ENCODE measurements at places on chromosomes 1 and 21. TPM values are rescaled to one million over a fixed set of nuclear protein-coding genes. Genes with fewer than 3 reads are reported as not detected.

Gene CTSE
- total RNA-seq = not detected

Gene TINAGL1
- not detected for total RNA-seq

Gene CFAP57
- 0.09 TPM for total RNA-seq

DNA sequence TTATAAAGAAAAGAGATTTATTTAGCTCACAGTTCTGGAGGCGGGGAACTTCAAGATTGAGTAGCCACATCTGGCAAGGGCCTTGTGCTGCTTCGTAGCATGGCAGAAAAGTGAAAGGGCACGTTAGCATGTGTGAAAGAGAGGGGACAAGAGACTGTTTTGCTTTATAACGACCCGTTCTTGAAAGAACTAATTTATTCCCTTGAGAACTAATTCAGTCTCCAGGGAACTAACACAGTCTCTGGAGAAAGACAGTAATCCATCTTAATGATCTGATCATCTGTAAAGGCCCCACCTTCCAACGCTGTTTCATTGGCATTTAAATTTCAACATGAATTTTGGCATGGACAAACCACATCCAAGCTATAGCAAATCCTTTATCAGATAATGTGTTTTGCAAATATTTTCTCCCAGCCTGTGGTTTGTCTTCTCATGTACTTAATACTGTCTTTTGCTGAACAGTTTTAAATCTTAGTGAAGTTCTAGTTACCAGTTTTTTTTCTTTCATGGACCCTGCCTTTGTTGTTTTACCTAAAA, 26.1 kb downstream of the MTR start:
- DNase-seq = no peak

DNA sequence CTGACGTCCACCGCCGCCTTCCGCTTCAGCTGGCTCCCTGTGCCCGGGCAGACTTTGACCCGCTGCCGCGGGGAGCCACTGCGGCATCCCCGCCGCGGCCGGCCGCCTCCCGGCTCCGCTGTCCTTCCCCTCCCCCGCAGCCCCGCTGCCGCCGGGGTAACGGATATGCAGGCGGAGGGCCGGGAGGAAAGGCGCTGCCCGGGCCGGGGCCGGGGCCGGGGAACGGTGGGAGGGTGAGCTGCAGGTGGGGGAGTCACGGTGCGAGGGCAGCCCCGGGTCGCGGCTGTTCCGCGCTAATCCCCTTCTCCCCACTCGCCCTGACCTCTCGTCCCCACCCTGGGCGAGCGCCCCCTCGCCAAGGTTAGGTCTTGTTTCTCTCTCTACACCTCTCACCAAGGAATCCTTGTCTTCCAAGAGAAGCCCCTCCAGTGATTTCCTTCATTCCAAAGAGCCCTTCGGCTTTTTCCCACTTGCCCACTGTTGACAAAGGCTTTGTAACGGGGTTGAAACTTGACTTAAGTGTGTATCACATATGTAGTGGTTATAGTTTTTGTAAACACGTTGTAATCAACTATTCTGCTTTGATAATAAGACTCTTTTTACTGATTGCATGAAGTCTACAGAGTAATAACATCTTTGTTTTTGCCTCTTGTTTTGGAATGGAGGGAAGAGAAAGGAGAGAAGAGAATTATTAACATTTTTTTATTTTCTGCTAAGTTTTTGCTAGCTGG, 669 bp downstream of the XPR1 start:
- DNase-seq = peak; percentile 77

Gene SLC9C2
- total RNA-seq = not detected

- DNase-seq = no peak
Observed at GRCh38 chr1:170085091-170085490, 10.6 kb upstream of the KIFAP3 start.

Gene TXNDC12
- total RNA-seq = 42.6 TPM

GRCh38 chr1:218374401-218375353, 29.5 kb downstream of the TGFB2 start:
- DNase-seq = no peak

Gene MMP23B
- total RNA-seq = 0.79 TPM

Gene DCDC2B
- 0.16 TPM for total RNA-seq
